ENCODE measurements at places on chromosomes 6 and 20.

DNA sequence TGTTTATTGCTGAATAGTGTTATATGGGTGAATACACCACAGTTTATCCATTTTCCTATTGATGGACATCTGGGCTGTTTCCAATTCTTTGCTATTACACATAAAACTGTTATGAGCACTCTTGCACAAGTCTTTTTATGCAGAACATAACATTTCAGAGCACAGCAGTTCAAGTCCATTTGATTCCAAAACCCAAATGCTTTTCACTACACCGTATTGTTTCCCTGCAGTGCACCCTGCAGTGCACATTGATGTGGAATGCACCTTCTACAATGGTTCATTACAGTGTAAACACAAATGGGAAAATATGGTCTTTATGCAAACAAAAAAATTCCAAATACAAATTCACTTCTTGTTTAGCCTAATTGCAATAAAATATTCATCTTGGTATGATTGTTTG, 3.6 kb upstream of the SLC2A12 start:
- DNase-seq: no peak

- no peak for DNase-seq
These were observed 106.1 kb upstream of the ASF1A start for GRCh38 chr6:118787724-118788423.

- DNase-seq: no peak
These were observed 88.1 kb downstream of the TNFRSF21 start for GRCh38 chr6:47221565-47221964.

DNA sequence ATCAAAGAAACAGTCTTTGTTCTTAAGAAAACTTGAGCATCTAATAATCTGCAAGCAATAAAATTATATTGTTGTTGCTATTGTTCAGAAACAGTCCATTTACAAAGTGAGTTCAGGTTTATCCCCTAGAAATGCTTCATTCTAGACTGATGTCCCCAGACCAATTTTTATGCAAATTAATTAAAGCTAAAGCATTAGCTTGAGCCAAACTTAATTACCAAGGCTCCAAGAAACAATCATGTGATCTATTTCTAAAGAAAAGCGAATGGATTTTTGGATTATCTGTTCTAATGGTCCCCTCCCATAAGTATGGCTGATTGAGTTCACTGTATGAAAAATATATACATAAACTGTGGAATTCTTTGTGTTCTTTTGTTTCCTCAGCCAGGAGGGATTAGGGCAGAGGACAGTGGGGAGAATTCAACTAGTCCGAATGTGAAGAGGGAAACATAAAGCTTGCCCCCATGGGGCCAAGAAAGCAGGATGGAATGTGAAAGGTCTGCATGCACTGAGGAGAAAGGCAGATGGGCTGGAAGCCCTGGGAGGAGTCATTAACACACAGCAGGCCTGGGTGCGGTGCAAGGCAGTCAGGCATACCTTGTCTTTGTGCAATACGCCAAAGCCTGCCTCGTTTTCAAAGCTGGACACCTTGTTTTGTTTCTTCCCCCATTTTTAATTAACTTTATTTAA, 597.1 kb downstream of the KIF16B start:
- no peak for DNase-seq

- DNase-seq: no peak
These were observed at the start of gene ID4 for GRCh38 chr6:19836799-19837510. Gene ID4, plus strand, starts transcription at chr6:19837370. Its CDS starts 385 bp downstream, at chr6:19837755.

GRCh38 chr6:154298297-154298696, 58.3 kb downstream of the IPCEF1 start:
- no peak for DNase-seq

- no peak for DNase-seq
These were observed 67.7 kb downstream of the ANKRD6 start for GRCh38 chr6:89500611-89501010.

DNA sequence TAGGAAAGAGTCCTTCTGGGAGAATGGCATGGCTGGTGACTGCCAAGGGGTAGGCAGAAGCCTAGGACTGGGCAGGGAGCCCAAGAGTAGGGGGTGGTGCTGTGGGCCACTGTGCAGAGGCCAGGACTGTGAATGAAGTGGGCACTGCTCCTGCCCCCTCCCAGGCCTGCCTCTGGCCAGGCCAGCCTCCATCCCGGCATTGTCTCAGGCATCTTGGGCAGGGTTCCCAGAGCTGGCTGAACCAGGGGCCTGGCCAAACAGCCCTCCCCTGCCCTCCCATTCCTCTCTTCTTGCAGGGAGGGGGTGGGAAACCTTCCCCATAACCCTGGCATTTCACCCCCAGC, 81.6 kb downstream of the MRPL14 start:
- no peak for DNase-seq
